ENCODE measurements at places on chromosomes 16 and 17.

GRCh38 chr16:85127379-85127723 lies 15.1 kb upstream of the CIBAR2 start:
- no peak for DNase-seq

DNA sequence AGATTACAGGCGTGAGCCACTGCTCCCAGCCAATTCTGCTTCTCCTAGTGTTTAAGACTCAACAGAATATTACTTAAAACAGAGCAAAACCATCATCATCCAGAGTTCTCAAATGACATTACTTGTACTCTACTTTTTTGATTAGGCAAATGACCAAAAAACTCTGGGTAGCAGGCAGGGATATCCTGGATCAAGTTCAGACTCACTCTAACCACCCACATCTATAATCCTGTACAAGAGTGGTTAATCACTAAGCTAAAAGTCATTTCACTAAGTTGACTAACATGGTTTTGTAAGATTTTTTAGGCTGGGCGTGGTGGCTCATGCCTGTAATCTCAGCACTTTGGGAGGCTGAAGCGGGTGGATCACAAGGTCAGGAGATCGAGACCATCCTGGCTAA lies 6.8 kb downstream of the NAE1 start:
- DNase-seq = no peak

DNA sequence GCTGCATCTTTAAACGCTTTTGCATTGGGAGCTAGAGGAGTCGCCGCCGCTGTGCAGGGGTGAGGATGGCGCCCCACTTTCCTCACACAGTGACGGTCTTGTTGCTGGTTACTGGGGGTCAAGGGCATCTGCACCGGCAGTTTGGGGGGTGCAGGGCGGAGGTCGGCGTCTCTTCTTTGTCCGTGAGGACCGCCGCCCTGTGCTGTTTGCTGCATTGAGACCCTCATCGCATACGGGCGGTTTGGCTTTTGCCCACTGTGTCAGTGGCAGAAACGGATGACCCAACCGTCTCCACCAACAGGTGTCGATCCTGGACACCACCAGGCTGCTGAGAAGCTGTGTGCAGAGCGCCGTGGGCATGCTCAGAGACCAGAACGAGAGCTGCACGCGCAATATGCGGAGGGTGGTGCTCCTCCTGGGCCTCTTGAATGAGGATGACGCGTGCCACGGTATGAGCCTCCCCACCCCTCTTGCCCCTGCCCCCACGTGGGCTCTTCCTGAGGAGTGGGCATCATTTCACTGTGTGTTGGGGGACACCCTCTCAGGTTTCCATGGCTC lies 61.2 kb upstream of the ENDOV start:
- DNase-seq = no peak

DNA sequence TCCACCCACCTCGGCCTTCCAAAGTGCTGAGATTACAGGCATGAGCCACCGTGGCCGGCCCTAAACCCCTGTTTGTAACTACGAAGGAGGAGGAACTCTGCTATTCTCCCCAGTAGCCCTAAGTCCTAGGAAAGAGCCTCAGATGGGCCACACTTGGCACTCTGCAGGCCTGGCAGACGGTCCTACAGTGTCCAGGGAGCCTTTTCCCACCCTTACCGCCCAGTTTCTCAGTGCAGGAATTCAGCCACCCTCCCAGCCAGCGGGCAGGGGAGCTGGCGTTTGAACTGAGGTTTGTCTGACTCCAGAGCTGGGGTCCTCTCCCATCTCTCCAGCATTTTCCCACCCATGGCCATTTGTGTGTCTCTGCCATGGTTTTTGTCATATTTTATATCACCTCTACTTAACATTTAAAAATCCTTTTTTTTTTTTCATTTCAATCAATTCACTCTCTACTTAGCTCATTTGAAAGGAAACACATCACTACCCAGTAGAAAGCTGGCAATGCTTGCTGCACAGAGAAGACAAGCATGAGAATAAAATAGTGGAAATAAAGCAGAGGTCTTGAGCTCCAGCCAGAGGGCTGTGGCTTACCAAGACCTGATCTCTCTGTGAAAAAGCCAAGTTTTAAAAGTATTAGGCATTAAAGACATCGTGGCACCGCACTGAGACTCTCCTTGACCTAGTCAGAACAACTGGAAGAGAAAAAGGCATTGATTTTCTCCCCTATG lies 34.9 kb downstream of the BCO1 start:
- no peak for DNase-seq

DNA sequence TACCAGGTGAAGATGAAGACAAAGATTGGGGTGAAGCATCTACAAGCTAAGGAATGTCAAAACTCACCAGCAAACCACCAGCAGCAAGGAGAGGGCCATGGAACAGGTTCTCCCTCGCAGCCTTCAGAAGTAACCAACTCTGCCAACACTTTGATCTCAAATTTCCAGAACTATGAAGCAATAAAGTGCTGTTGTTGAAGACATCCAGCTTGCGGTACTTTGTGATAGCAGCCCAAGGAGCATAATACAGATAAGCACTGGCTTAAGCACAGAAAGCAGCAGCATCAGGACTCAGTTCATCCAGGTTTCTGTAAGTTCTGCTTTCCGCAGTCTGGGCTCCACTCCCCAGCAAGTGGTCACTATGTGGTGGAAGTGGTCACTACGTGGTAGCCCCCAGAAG lies 16.0 kb upstream of the CDRT4 start:
- DNase-seq = no peak

GRCh38 chr17:32849879-32850278 lies 27.0 kb downstream of the MYO1D start:
- DNase-seq = no peak

- no peak for DNase-seq
Measured at GRCh38 chr17:69268543-69269014, 40.0 kb upstream of the ABCA10 start.

DNA sequence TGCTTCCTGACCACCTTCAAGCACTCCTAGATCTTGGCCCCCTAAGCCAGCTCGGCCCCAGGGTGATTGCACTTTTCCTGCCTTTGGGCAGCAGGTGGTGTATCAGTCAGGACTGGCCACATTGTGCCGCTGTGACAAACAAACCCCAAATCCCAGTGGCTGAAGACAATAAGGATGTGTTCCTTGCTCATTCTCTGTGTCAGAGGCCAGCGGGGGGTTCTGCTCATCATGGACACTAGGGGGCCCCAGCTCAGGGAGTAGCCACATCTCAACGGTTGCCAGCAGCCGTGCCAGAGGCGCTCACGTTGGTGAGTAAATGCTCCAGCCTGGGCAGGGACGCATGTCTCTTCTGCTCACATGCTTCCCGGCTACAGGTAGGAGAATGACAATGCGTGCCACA lies 60.4 kb downstream of the ZDHHC7 start:
- DNase-seq = no peak

DNA sequence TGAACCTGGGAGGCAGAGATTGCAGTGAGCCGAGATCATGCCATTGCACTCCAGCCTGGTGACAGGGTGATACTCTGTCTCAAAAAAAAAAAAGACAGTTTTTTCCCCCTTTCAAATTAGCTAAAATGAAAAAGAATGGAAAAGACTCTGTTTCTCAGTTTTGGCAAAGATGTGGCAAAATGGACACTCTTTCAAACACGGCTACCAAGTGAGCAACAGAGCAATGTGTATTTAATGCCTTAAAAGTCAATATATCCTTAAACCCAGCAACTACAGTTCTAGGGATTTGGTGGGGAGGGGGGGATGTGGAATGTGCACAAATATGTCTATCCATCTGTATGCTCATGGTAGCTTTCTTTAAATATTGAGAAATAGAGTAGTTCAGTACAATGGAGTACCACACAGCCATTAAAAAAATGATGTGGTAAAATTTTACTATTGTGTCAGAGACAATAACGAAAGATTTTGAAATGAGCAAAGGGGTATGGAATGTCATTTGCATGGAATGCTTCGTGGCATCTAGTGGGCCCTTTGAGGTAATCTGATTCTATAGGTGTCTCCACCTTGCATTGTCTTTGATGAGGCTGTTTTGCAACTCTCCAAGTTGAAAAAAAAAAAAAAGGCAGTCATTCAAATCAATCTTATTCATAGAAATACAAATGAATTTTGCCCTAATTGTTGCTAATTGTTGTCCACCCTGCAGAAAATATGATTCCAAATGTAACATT lies 108.1 kb downstream of the AXIN2 start:
- DNase-seq = no peak

- DNase-seq = no peak
Measured at GRCh38 chr16:20735490-20735889, 6.1 kb downstream of the THUMPD1 start.

GRCh38 chr16:5187402-5187952 lies 89.9 kb upstream of the EEF2KMT start:
- DNase-seq = no peak

DNA sequence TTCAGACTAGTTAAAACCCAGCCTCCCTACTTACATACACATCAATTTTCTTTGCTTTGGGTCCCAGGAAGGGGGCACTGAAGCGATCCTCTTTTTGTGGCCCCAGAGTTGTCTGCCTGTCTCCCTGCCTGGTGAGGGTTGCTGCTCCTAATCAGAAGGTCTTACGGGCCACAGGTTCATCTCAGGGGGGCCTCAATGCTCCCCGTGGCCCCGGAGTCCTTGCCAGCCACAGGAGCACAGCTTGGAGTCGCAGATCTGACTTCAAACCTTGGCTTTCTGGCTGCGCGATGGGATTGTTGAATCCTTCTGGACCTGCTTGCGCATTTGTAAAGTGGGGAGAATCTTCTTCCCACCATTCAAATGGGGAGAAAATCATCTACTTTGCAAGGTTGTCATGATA lies 44.8 kb upstream of the MYH10 start:
- DNase-seq = no peak

DNA sequence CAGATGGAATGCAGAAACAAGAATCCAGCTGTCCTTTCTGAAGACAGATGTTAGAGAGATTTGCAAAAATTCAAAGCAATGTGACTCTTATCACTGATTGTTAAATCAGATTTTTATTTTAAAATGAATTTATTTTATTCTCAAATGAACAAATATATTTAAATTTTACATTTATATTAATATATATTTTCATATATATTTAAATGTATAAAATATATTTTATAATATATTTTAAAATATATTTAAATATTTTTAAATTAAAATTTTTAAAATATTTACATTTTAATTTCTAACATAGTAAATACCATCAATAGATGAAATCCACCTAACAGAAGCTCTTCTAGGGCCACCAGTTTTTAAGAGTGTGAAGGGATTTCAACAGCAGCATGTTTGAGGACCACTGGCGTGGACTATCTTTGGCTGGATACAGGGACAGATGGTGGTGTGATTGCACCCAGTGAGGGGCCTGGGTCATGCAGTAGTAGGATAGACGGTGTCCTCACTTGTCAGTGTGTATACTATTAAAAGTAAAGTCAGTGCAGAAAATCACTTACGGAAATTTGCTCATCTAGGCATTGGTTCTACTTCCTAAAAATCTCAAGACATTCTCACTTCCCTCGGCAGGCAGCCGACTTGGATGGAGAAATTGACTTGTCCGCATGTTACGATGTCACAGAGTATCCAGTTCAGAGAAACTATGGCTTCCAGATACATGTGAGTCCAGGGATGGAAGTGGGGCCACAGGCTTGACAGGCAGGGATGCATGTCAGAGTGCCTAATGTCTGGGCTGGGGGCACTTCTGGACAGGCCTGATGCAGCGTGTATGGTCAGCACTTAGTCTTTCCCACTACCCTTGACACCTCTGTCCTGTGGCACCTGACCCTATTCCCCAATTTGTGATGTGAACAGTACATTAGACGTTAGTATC lies 56.3 kb downstream of the PLD6 start:
- DNase-seq = no peak

DNA sequence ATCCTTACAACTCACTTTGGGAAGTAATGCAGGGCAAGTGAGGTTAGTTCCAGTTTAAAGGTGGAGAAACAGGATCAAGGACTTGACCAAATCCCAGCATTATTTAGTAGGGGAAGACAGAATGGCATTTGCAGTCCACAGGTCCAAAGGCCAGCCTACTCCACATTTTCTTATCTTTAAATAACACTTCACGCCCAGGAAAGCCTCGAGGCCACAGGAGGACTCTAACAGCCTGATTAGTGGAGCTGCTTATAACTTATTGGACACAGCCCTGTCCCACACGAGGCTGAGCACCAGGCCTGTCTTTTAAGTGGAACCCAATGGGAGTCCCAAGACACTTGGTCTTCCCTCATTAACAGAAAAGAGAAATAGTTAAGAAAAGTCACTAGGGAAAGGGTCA lies 12.1 kb upstream of the HYDIN start:
- no peak for DNase-seq

DNA sequence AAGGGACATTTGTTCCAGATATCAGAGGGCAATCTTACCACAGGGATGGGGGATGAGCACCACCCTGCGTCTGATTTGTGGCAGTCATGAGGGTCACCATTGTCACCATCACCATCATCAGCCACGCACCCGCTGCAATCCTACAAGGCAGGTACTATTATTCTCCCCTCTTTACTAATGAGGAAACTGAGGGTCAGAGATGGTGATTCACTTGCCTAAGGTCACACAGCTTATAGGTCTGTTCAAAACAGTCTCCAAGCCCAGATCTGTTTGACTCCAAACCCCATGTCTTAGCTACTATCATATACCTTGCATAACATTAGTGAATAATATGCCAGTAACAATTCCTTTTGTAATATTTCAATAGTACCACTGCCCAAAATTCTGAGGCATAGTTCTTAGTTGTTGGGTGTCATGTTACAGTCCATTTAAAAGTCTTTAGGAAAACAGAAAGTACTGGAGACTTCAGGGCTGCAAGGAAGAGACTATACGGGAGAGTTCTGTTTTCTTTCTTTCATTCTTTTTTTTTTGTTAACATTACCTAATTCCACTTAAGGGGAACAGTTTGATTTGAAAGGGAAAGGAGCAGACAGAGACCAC lies 166.4 kb downstream of the C16orf95 start:
- no peak for DNase-seq

DNA sequence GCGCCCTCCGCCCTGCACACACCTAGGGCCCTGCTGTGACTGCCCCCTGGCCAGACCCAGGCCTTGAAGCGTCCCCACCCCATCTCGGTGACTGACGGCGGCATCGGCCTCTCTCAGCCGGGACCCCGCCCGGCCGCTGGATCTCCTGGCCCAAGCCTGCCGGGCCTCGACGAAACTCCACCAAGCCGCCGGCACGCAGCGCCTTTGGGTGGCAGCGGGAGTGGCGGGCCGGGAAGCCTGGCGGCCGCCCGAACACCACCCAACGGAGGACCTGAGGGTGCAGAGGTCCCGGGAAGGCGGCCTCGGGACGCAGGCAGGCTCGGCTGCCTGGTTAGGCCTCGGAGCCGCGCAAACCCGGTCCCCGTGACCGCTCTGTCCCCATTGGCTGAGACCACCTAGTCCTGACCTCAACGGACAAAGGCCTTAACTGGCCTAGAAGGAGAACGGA lies 12.0 kb upstream of the TMEM97 start:
- no peak for DNase-seq

DNA sequence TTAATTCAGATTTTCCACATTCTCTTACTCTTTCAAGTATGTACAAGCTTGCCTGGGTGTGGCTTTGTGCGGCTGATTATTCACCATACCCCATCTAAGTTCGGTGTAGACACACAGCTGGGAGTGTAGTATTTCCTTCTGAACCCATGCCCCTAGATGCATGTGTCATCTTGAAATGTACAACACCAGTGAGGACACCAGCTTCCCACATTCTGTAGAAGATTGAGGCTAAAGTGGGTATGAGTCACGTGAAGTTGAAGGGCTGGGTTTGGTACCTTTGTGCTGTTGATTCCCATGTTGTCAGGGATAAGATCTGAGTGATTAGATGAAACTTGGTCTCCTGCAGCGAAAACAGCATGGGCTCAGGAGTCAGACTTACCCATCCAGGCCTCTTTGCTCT lies 14.6 kb upstream of the DHX8 start:
- DNase-seq = no peak
